ENCODE measurements at places on chromosomes 11 and 22.

DNA sequence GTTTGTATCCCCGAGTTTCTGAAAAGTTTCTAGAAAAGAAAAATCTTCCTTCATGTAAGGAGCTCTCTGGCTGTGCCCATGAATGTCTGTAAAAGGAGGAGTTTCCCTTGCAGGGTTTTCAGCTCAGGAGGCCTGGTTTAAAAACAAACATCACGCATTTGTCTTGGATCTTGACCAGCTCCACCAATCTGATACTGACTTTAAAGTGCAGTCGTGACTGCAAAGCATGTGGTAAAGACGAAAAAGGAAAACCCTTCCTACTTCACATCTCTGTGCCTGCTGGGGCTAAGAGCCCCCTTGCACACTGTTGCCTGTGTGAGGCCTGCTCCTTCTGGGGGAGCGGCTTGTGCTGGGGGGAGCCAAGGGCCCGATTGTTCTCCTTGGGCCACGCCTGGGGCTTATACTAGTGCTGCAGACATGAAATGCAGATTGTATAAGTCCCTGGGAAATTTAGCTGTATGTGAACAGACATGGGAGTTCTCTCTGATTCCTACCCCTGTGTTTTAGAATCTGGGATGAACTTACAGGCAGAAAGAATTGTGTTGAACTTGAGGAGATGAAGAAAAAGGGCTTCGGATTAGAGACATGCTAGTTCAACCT lies 62.1 kb downstream of the ADAMTS15 start:
- DNase-seq, result no peak

GRCh38 chr11:69821511-69822040 lies 2.4 kb upstream of the FGF3 start:
- DNase-seq, result no peak

DNA sequence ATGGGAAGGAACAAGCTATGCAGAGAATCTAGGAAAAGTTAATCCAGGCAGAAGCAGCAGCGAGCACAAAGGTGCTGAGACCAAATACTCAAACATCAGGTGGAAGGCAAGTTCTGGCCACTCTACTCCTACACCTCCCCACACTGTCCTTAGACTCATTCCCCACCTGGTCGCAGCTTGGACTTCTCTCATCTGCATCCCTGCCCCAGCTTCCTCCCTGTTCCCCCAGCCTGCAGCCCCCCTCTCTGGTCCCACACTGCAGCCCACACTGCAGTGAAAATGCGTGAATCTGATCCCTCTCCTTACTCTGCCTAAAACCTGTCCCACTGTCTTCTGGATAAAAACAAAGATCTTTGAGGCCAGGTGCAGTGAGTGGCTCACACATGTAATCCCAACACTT lies 9.1 kb downstream of the TPBGL start:
- DNase-seq, result no peak

DNA sequence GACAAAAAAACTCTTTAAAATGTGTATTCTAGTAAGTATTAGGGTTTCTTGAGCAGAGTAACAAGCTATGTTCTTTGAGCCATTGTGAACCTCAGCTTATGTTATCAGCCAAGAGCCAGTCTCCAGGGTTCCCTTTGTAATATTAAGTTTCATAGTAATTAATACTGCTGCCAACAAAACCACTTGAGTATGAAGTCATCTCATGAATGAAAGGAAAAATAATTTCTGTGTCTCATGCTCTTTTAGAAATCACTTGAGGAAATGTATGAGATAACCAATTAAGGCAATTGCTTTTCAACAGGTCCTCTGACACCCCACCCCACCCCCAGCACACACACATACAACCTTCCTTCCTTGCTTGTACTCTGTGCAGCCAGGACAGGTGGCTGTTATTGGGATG lies 59.9 kb downstream of the BBOX1 start:
- no peak for DNase-seq

- DNase-seq, result no peak
Measured at GRCh38 chr22:23626286-23626975, 5.7 kb downstream of the DRICH1 start.

DNA sequence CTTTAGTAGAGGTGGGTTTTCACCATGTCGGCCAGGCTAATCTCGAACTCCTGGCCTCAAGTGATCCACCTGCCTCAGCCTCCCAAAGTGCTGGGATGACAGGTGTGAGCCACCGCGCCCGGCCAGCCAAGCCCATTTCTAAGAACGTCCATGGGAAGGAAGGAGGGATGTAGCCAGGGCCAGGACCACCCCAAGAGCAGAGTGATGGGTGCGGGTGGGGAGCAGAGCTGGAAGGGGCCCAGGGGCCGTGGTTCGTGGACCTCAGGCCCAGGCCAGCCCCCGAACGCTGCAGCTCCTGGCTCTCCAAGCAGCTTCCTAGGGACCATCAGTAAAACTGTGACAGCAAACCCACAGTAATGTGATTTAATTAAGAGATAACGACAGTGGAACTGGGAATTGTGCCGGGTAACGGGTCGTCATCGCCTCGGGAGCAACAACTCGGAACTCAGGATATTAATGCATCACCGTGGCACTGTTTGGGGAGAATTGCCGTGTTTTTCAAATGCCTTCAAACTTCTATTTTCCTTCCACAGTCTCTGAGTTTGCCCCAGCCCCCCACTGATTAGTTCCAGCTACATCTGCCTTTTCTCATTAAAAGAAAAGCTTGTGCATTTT lies 74.3 kb downstream of the BRD1 start:
- DNase-seq, result no peak

- no peak for DNase-seq
Measured at GRCh38 chr22:49691256-49691655, 136.4 kb downstream of the BRD1 start.

DNA sequence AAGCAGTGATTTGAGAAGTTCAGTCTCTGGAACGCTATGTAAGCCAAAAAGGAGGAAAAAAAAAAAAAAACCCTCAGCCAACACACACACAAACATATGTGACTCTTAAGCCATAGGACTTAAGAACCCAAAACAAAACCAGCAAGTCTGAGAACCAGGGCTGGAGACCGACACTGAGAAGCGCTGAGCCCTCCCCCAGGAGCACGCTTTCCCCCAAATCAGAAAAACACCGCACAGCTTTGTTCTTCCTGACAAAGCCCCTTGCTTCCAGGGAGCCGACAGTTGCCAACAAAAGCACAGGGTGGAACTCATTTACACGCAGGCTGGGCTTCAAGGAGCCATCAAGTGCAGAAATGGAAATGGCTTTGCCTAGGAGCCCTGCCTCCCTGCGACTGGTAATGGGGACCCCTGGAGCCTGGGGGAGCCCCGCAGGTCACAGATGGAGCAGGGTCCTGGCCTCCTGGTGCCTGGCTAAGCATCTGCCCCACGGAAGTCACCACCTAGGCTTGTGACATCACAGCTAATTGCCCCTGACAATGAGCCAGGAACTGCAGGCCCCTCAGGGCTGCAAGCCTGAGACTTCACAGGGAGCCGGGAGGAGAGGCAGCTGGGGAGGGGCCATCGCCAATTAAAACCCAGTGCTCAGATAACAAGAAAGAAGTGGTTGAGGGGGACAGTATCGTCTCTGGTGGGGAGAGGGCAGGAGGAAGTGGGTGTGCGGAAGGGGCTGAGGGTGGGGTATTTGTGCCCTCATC lies 66.9 kb downstream of the NFAM1 start:
- no peak for DNase-seq

DNA sequence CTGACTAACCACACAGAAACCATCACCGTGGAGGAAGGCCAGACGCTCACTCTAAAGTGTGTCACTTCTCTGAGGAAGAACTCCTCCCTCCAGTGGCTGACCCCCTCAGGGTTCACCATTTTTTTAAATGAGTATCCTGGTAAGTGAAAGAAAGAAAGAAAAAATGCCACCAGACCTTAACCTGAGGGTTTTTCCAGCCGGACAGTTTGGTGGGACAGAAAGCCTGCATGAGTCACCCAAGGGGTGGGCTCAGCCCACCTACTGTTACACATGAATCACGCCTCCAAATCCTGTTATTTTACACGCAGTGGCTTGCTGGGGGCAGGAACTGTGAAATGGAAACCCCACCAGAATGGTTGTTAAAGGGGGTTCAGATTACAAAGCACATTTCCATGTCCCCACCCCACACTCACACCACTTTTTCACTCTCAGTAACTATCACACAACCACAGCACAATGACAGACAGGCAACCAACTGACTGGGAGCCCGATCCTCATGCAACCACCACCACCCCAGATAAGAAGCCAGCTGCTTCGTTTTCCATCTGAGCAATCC lies 11.9 kb downstream of the CRTAM start:
- no peak for DNase-seq

GRCh38 chr11:3186166-3186953 lies 21.2 kb upstream of the OSBPL5 start:
- no peak for DNase-seq

Measured in T-helper 9 cell (primary cell).